Osteoblast (primary cell): ENCODE measurements at places on chromosomes 3 and 15. TPM values are rescaled to one million over a fixed set of nuclear protein-coding genes. Genes with fewer than 3 reads are reported as not detected.

GRCh38 chr15:81092559-81092902 is 41.5 kb upstream of the CFAP161 start:
- H3K27ac ChIP-seq = peak overlapping the region; percentile 88
- peaks cover 20% of the 10 kb centered on the region for H3K27me3 ChIP-seq
- peak; percentile 73 for DNase-seq
- no peaks in the 10 kb centered on the region for H3K36me3 ChIP-seq
- peak overlapping the region; percentile 14 for H3K4me3 ChIP-seq

Gene ARGFX
- not detected in 2 replicates for total RNA-seq

Gene CLDN16
- total RNA-seq = under 0.01 TPM in 1 of 2 replicates, not detected in the other

DNA sequence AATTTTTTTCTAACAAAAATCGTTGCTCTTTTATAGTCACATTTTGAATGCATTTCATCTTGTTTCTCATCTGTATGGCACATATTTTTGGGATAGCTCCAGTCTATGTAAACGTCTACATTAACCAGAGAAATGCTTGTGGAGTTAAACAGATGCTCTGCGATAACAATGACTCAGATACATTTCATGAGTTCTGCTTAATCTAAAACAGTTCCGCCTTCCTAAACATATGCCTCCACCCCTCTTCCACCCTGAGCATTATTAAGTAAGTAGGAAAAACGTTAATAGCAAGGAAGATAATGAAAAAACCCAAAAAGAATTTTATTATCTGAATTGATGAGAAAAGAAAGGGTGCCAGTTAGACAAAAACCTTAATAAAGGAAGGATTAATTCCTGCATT is 396.1 kb downstream of the TUSC7 start:
- H3K27me3 ChIP-seq = no peaks in the 10 kb centered on the region
- H3K4me1 ChIP-seq = peaks cover 12% of the 10 kb centered on the region
- H3K36me3 ChIP-seq = no peaks in the 10 kb centered on the region
- peak; percentile 9 for DNase-seq
- no peak overlapping the region for H3K27ac ChIP-seq
- no peak overlapping the region for H3K4me3 ChIP-seq

Gene VGLL3
- 198 and 242 TPM in 2 replicates for total RNA-seq

GRCh38 chr3:187104933-187105332 is 34.4 kb downstream of the RPL39L start:
- H3K4me3 ChIP-seq = peak overlapping the region; percentile 55
- H3K27me3 ChIP-seq = no peaks in the 10 kb centered on the region
- no peak for DNase-seq
- H3K27ac ChIP-seq = peak overlapping the region; percentile 15
- peaks cover 30% of the 10 kb centered on the region for H3K4me1 ChIP-seq

DNA sequence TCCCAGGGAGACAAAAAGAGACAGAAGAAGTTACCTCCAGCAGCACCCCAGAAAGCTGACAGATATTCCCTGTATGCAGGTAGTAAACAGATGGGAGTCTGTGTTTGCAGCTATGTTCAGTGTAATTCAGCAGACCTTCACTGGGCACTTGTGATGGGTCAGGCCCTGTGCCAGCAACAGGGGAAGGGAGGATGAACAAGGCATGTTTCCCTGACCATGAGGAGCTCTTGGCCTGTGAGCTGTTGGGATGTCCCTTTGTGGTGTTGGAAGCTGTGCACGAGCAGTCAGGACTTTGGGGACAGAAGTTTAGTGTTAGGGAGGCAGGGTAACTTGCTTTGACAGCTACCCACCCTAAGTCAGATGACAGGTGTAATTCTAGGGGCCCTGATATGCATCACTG is 106.0 kb upstream of the TRIM42 start:
- H3K36me3 ChIP-seq = no peaks in the 10 kb centered on the region
- H3K27ac ChIP-seq = no peak overlapping the region
- peaks cover 3% of the 10 kb centered on the region for H3K4me1 ChIP-seq
- DNase-seq = no peak
- H3K27me3 ChIP-seq = no peaks in the 10 kb centered on the region
- no peak overlapping the region for H3K4me3 ChIP-seq

Gene KY
- total RNA-seq = 2.1 and 3.6 TPM in 2 replicates

Gene DUOXA1
- total RNA-seq = 0.29 and 0.36 TPM in 2 replicates

- H3K4me3 ChIP-seq = no peak overlapping the region
- DNase-seq = peak; percentile 23
- no peak overlapping the region for H3K27ac ChIP-seq
- H3K27me3 ChIP-seq = no peaks in the 10 kb centered on the region
- no peaks in the 10 kb centered on the region for H3K36me3 ChIP-seq
Measured at GRCh38 chr15:66288551-66289185, 4.7 kb upstream of the DIS3L start.

Gene TMIE
- under 0.01 TPM in 2 replicates for total RNA-seq

GRCh38 chr15:35857567-35858226 is 311.7 kb upstream of the DPH6 start:
- no peak overlapping the region for H3K27ac ChIP-seq
- H3K4me3 ChIP-seq = no peak overlapping the region
- no peak for DNase-seq
- H3K27me3 ChIP-seq = no peaks in the 10 kb centered on the region
- H3K36me3 ChIP-seq = no peaks in the 10 kb centered on the region

- no peaks in the 10 kb centered on the region for H3K27me3 ChIP-seq
- H3K4me3 ChIP-seq = no peak overlapping the region
- no peaks in the 10 kb centered on the region for H3K4me1 ChIP-seq
- no peak overlapping the region for H3K27ac ChIP-seq
Measured at GRCh38 chr3:35946121-35946853, 307.0 kb downstream of the ARPP21 start.

GRCh38 chr3:105274536-105274935 is 92.2 kb upstream of the ALCAM start:
- no peak overlapping the region for H3K4me3 ChIP-seq
- peak overlapping the region; percentile 82 for H3K27ac ChIP-seq
- no peak for DNase-seq
- H3K36me3 ChIP-seq = no peaks in the 10 kb centered on the region
- peaks cover 24% of the 10 kb centered on the region for H3K4me1 ChIP-seq

DNA sequence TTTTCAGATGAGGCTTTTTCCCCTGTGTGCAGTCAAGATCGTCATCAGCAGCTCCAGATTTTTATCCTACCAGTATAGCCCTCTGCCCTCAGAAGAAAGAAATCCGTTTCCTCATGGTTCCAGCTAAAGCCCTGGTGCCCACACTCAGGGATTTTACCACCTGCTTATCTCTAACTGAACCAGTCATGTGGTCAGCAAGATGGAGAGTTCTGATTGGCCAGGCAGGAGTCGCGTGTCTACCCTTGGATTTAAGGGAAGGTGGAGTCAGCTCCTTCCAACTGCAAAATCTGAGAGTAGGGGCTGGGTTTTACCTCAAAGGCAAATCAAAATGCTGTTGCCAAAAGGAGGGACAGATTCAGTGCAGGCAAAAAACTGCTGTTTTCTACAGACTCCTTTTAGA is 135.3 kb downstream of the LRTM1 start:
- no peak overlapping the region for H3K27ac ChIP-seq
- H3K4me1 ChIP-seq = no peaks in the 10 kb centered on the region
- H3K27me3 ChIP-seq = peaks cover 9% of the 10 kb centered on the region
- H3K4me3 ChIP-seq = no peak overlapping the region
- no peaks in the 10 kb centered on the region for H3K36me3 ChIP-seq

DNA sequence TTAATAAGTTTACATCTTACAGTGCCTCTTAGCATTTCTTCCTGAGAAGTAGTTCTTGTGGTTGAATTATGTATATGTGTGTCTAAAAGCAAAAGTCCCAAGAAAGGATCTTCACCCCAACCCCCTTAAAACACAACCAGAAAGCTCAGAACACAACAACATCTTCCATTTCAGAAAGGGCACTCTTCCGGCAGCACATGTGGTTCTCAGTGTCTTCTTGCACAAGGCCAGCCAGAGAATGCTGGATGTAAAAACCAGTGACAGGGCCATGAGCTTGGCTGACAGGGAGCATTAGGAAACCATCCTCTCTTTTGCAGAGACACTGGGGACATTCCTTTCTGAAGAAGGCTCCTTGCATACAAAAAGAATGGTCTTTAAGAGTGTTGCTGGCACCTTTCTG is 45.0 kb downstream of the EEFSEC start:
- H3K4me3 ChIP-seq = no peak overlapping the region
- H3K27ac ChIP-seq = no peak overlapping the region
- no peaks in the 10 kb centered on the region for H3K36me3 ChIP-seq
- no peak for DNase-seq

DNA sequence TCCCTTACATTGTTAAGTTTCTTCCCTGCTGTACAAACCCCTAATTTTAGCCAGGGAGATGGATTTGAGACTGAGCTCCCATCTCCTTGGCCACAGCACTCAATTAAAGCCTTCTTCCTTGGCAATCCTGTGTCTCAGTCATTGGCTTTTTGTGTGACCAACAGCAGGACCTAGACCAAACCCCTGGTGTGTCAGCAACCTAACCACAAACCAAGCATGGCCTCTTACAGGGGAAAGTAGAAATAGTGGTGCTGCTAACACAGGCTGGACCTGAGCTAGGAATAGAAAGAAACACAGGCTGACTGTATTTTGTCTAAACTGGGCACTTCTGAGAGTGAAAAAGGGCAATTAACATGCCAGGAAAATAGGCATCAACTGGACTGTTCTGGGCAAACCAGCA is 37.9 kb downstream of the PPCDC start:
- H3K27me3 ChIP-seq = no peaks in the 10 kb centered on the region
- H3K36me3 ChIP-seq = no peaks in the 10 kb centered on the region

Gene PCOLCE2
- 19.7 and 21.4 TPM in 2 replicates for total RNA-seq

Gene EFCAB12
- total RNA-seq = under 0.01 TPM in 2 replicates

- no peaks in the 10 kb centered on the region for H3K36me3 ChIP-seq
- H3K4me3 ChIP-seq = peak overlapping the region; percentile 84
- no peak overlapping the region for H3K27ac ChIP-seq
- H3K4me1 ChIP-seq = peaks cover 24% of the 10 kb centered on the region
- H3K27me3 ChIP-seq = no peaks in the 10 kb centered on the region
Measured at GRCh38 chr3:52896151-52896550, 1.2 kb downstream of the STIMATE start.

Gene EOMES
- total RNA-seq = under 0.01 TPM in 1 of 2 replicates, not detected in the other

Gene CAND2
- 1.2 and 1.4 TPM in 2 replicates for total RNA-seq

GRCh38 chr3:112602217-112602838 is 38.6 kb downstream of the CCDC80 start:
- no peak for DNase-seq
- peaks cover 77% of the 10 kb centered on the region for H3K36me3 ChIP-seq
- H3K27me3 ChIP-seq = no peaks in the 10 kb centered on the region
- H3K4me1 ChIP-seq = peaks cover 31% of the 10 kb centered on the region
- no peak overlapping the region for H3K4me3 ChIP-seq

- no peak overlapping the region for H3K4me3 ChIP-seq
- no peaks in the 10 kb centered on the region for H3K27me3 ChIP-seq
- no peak for DNase-seq
- H3K27ac ChIP-seq = no peak overlapping the region
- H3K36me3 ChIP-seq = no peaks in the 10 kb centered on the region
- H3K4me1 ChIP-seq = peaks cover 6% of the 10 kb centered on the region
Measured at GRCh38 chr3:169120928-169121327, 542.6 kb downstream of the MECOM start.

- DNase-seq = no peak
- H3K4me1 ChIP-seq = peaks cover under 1% of the 10 kb centered on the region
- no peak overlapping the region for H3K27ac ChIP-seq
- H3K27me3 ChIP-seq = no peaks in the 10 kb centered on the region
Measured at GRCh38 chr15:63978511-63979261, 67.6 kb downstream of the DAPK2 start.

Gene CDHR4
- under 0.01 TPM in 1 of 2 replicates, not detected in the other for total RNA-seq
